DMS53 (cell line): ENCODE measurements at places on chromosomes 3 and 15.

GRCh38 chr3:128231606-128232005 is 78.3 kb downstream of the EEFSEC start:
- no peak for DNase-seq

GRCh38 chr15:48145923-48146322 is 25.1 kb downstream of the SLC24A5 start:
- DNase-seq = no peak

GRCh38 chr3:146404436-146404835 is 64.9 kb downstream of the PLSCR2 start:
- DNase-seq = no peak

DNA sequence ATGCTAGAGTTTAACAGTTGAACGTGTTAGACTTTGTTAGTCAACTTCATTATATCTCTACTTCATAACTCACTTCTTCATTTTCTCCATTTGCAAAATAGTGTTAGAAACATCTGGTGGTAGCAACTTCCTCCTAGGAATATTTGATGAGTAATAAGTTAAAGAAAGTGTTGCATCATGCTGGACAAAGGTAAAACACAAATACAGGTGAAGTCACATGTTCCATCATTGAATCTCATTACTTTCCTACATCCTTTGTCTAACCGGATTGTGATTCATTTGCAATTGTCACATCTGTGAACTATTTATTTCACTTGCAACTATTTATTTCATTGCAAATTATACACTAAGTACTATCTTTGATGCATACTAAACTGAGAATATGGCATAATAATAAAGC is 186.5 kb downstream of the TUSC7 start:
- DNase-seq = peak; percentile 53

- DNase-seq = no peak
These were observed 238.7 kb upstream of the NR2E3 start for GRCh38 chr15:71571641-71572040.

GRCh38 chr3:115697263-115698053 is 74.1 kb downstream of the GAP43 start:
- DNase-seq = peak; percentile 30

DNA sequence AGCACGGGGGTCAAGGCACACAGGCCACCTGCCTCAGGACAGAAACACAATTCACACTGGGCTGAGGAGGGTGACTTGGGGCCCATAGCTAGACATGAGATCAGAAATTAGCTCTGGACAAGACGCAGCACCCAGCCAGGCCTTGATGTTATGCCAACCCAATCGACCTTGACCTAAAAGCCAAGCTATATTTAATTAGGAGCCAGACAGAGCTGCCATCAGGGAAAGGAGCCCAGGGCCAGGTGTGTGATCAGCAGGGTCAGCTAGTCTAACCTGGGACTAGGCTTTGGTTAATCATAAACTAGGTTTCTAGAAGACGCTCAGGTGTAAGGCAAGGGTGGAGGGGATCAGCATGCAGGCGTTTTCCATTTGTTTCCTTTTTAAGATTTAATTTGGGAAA is 23.9 kb upstream of the SLC25A36 start:
- peak; percentile 81 for DNase-seq

DNA sequence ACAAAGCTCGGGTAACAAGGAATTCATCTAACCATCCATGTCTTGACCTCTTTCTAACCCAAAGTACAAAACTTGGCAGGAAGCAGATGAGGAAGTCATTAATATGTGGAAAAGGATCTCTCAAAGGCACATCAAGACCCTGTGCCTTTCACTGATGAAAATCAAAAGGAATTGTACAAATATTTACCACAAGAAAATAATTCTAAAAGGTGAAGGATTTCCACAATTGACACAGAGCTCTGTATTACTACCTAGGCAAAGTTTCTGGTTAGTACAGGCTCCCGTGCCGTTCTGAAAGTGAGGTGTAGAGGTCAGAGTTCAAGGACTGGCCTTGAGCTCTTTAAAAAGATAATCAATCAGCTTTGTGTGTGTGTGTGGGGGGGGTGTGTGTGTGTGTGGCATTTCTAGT is 239.7 kb upstream of the ICE2 start:
- DNase-seq = no peak

DNA sequence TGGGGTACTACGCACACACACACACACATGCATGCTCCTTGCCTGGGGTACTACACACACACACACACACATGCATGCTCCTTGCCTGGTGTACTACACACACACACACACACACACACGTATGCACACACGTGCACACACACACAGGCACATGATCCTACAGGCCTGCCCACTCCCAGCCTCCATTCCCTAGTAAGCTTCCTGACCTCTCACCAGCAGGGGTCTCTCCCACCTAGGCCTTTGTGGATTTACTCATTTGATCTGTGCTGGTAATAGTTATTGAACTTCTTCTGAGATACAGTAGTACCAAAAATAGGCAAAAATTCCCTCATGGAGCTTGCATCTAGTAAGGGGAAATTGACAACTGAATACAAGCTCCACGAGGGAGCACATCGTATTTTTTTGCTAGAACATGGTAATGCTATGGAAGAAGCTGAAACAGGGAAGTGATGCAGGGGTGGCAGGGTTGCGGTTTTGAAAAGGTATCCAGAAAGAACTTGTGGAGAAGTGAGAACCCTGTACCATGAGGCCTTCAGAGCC is 19.1 kb downstream of the TTC21A start:
- peak; percentile 15 for DNase-seq

DNA sequence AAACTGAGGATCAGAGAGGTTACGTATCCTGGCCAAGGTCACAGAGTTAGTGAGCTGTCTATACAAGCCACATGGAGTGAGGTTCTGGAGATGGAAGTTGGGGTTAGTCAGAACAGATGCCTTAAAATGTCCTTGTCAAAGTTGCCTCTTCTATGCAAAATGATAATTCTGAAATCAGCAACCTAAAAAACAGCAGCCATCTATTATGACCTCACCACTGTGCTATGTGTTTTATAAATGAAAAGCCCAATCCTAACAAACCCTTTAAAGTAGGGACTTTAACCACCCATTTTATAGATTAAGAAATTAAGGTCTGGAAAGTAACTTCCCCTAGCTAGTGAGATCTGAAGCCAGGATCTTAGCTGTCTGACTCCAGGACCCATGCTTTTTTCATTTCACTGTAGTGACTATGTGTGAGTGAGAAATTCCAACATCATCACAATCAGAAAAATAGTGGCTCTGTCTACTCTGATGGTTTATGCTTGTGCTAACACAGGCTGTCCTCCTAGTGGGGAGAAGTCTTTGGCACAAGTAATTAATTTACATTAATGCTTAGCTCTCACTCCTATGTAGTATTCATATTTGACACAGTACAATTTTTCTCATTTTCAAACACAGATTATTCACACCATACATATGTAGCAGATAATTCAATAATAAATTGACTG is 143.6 kb downstream of the ANO10 start:
- no peak for DNase-seq

- no peak for DNase-seq
These were observed 330.9 kb upstream of the C2CD4B start for GRCh38 chr15:62495670-62496614.

DNA sequence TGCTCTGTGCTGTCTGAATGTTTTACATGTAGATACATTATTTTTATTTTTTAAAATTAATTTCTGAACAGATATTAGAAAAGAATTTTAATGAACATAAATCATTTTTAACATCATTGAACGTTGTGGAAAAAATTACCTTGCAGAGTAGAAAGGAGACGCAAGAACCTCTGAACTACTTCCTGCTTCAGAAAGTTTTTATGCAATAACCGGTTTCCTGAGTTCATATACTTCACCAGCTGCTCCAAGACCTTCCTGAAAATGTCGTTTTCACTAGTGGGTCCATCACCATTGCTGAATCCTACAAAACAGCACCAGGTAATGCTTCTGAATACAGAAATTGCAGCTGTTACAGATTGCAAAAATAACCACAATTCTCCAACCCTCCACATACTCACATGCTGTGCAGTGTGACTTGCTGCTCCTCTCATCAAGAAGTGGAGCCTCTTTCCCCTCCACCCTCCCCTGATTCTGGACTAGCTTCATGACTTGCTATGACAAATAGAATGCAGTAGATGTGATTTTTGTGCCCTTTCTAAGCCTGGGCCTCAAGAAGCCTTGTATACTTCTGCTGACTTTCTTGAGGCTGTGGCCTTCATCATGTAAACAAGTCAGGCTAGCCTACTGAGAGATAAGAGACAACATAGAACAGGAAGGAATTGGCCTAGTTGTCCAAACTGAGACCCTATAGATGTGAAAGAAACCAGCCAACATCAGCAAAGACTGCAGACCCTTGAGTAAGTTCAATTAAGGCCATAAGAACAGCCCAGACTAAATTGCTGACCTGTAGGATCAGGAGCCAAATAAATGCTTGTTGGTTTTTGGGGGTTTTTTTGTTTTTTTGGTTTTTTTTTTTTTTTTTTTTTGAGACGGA is 80.4 kb downstream of the TRANK1 start:
- DNase-seq = no peak

DNA sequence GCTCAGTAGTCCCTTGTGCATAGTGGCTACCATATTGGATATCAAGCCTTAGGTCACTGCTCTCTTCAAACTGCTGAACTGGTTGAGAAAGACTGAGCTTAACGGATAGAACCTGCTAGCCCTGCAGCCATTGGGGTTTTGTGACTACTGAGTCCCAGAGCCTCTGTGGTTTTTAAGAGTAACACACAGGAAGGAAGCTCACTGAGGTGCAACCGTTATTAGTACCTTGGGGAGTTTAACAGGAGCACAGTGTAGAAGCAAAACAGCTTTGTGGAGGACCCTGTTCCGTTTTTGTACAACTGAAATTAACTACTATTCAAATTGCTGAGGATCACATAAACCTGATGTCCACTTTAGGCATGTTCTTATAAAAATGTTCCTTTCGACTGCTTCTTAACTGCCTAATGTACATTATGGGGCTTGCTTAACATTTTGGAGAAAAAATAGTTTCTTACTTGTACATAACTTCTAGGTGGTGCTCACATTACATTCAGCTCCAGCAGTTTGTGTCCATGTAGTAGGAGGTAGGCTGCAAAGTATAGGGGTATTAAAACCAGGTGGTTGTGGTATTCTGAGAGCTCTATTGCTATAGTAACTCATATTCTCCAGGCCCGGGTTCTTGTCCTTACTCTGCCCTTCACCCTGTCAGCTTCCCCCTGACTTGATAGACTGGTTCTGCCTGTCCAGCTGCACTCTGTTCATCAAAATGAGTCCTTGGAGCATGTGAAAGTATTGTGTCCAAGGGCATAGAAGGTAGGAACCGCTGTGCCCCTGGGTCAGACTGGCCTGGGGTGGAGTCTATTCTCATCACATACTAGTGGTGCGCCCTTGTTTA is 17.3 kb downstream of the PXK start:
- DNase-seq = peak; percentile 48

- DNase-seq = no peak
These were observed 30.9 kb upstream of the CLK3 start for GRCh38 chr15:74584779-74585178.

DNA sequence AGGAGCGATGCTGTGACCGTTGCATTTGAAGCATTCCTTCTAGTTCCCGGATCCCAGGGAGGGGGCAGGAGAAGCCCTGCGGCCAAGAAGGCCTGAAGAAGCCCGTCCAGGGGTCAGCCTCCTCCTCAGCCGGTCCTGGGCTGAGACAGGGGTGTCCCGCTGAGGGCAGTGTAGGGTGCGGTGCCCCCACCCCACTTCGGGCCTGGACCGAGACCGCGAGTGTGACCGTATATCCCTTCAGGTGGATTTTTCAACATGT is 2.8 kb downstream of the OCA2 start:
- no peak for DNase-seq

DNA sequence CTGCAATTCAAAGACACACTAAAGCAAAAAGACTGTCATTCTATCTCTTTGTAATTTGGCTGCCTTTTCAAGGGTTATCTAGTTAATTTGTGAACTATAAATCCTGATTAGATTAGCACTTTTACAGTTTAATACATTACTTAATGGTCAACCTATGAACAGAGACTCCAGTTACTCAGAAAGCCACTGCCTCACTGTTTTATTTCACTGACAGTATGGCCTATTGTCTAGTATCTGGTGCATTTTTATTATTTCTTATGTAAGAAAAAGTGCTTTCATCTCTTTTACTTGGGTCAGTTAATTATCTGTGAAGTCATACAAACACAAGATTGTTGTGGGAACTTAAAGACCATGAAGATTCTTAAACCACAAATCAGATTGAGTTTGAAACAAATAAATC is 133.8 kb downstream of the ZBBX start:
- DNase-seq = no peak

DNA sequence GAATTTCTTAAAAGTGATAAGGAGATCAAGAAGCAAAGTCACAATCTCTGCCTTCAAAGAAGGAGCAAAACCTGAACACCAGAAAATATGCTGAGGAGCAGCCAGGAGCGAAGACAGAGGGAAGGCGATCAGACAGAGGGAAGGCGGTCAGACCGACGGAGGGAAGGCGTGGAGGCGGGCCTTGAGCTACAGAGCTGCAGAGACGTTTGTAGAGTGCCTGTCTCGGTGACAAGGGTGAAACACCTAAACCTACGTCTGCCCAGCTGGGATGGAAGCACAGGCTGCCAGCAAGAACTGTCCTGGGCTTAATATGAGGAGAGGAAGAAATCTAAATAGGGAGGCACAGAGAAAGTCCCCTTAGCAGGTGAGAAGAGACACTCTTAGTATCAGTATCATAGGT is 476.0 kb downstream of the OCA2 start:
- DNase-seq = no peak
